SW 1271 (cell line): ENCODE measurements at places on chromosomes 7 and 10.

GRCh38 chr10:13161857-13162271 is 506 bp downstream of the MCM10 start:
- DNase-seq: no peak

DNA sequence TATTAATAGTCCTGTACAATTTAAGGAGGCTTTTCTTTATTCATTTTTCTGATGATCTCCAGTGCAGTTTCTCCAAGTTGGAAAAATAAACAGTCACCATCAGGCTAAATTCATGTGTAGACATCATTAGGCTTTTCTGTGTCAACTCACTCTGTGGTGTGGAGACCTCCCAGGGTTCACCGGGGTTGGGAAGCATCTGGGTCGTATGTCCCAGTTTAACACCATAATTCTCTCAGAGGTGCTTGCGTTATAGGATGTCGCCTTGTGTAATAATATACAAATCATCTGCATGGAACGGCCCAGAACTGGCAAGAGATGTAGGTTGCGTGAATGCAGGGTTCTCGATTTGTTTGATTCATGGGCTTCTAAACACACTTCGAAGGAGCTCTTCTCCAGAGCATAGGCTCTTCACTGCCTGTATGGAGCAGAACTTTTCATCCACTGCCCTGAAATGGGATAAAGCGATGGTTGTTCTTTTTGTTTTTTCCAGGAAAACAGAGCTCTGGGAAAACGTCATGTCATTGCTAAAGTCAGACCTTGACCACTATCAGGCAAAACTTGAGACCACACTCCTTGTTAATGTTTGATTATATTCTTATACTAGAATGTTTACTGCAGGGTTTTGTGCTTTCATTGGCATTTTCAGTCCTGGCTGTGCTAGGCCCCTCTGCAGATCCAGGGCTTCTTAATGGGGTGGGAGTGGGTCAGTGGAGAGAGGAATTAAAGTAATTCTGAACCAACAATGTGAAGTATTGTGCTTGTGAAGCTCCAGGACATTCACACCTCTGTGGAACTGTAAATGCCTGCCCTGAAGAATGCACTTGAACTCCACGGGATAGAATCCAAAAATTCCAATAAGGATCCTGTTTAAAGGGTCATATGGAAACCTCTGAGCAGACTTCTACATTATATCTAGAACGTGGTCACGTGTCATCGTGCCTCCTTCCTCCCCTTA is 172.8 kb downstream of the TRIL start:
- DNase-seq: no peak

DNA sequence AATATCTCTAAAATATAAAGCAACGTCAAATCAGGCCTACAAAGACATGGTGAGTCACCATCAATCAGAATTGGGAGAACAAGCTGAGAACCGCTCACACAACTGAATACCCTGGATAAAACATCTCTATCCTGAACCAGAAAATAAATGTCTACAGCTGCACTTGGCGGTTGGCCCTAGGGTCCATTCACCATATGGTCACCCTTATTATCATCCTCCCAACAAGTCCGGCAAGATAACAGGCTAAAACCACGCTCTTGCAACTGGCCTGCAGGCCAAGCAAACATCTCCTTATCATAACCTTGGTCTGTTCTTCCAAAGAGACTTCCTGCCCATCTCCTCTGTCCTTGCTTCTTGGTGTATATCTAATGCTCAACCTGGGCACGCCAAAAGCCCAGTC is 310.7 kb downstream of the CALN1 start:
- DNase-seq: no peak

DNA sequence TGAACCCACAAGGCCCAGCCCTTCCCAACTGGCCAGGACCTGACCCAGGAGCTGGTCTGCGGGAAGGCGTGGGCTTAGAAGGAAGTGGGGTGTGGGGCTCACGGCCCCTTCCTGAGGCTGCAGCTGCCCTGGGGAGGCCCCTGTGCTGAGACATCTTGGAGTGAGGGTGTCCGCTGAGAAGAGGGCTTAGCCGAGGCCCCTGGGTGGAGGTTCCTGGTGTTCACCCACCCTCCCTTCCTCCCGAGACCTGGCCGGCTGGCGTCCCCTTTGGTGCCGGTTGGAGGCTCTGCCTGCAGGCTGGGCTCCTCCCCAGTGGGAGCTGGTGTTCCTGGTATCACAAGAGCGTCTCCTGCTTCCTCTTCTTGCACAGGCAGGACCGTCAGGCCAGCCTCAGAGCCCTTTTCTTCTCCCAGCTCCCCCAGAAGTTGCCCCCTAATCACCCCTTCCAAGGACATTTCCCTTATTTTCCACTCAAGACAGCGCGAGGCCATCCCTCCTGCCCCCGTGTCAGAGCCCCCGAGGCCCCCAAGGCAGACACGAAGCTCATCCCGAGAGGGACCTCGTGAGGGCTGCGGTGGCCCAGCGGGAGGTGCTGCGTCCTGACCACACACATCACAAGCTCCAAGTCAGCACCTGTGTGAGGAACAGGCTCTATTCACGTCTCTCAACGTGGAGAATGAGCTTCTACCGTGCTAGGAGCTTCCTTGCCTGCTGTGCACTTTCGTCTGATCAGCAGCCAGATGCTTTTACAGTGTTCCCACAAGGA is 25.1 kb upstream of the FAM20C start:
- DNase-seq: no peak

- no peak for DNase-seq
These were observed 167.8 kb downstream of the KIF20B start for GRCh38 chr10:89869180-89869579.

GRCh38 chr10:125502276-125502675 is 180.7 kb downstream of the TEX36 start:
- no peak for DNase-seq

DNA sequence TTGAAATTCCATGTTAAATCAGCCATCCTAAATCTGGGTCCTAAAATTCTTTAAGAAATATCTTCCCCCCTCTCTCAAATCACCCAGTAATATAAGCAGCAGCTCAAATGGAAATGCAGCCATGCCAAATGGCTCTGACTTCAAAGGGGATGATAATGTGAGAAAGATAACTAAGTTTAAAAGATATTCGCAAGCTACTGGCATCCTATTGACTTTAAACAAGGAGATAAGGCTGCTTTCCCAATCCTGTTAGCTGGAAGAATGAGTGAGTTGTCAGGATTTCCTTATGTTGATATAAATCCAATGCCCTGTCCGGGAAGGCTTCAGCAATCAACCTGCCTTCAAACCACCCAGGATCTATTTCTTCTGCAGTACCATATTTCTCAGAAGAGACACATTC is 172.0 kb downstream of the FANK1 start:
- DNase-seq: no peak

- DNase-seq: no peak
These were observed 10.8 kb upstream of the LRRC4 start for GRCh38 chr7:128042012-128042411.

- DNase-seq: no peak
These were observed 102.6 kb upstream of the FEZF1 start for GRCh38 chr7:122407195-122407594.

GRCh38 chr7:87598234-87599009 is 2.3 kb downstream of the ABCB1 start:
- DNase-seq: no peak

DNA sequence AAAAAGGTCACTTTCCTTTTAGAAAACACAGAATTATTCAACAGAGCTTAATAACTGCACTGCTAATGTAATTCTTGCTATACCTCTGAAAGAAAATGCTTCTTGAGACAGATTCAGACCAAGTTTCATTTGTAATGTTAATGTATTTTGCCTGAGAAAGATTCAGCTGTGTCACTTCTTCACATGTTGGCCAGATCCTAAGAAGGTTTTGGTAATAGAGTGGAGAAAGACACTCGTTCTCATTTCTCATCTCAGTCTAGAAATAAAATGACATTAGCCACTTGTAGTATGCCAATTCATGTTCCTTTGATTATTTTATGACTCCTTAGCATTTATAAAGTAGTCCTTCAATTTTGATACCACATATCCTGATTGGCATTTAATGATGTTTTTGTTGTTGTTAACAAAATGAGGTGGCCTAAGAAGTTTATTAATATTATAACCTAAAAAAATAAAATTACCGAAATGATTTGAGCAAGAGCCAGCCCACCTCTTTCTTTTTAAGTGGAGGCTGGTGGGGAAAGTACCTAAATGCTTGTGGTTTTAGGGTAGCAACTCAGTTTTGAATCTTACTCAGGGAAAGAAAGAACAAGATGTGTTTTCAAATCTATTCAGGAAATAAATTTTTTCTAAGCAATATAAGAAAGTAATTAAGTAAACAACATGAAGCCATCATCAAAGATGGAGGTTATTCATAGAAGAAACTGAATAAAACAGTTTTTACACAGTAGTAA is 16.4 kb upstream of the ELAPOR2 start:
- no peak for DNase-seq

- DNase-seq: no peak
These were observed 564.1 kb downstream of the ATRNL1 start for GRCh38 chr10:115657161-115657860.

DNA sequence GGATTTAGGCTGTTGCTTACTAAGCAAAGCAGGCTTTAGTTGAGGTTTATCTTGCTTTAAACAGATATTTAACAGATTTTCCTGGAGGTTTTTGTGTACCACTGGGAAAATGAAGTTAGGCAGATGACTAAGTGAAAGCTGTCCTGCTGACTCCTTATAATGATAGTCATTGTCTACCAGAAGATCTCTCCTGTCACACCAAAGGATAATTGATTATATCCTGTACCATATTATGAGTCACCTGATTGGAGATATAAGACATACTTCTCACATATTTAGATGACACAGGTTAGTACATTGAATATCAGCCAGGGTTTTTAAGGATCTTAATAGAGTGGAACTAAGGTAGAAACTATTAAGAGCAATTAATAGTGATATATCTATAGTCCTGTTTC is 68.4 kb downstream of the PTEN start:
- no peak for DNase-seq

DNA sequence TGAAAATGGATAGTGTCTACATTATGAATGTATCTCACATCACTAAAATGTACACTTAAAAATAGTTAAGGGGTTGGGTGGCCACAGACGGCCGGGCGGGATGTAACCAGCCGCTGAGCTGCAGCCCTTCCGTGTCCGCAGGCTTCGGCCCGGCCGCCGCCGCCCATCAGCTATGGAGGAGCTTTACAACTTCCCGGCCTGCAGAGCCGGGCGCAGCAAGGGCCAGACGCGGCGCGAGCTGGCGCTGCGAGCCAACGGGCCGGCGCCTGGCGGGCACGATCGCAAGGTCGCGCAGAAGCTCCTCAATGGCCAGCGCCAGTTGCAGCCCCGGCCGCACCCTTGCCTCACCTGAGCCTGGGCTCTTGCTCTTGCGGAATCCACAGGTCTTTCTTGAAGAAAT is 69.1 kb downstream of the KMT2C start:
- no peak for DNase-seq

- peak; percentile 87 for DNase-seq
These were observed at the start of the genes ARMC10 and FBXL13 for GRCh38 chr7:103074519-103075336. TSS of gene ARMC10 (plus strand) at chr7:103075140. CDS start at chr7:103075273, 133 bp downstream. TSS of gene FBXL13 (minus strand) at chr7:103074796.

GRCh38 chr7:106050746-106051117 is 61.4 kb downstream of the SYPL1 start:
- no peak for DNase-seq

DNA sequence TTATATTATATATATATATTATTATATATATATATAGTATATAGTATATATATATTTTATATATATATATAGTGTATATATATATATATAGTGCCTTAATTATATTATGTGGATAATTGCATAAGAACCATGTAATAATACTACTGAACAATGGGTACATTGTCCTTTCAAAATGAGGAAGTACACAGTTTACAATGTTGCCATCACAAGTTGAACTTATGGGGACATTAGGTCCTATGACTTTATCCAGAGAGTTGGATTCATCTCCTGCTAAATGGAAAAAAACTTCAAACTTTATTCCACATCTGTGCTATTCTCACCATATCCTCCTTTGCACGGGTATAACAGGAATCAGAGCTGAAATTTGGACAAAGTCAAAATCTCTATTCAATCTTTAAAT is 105.0 kb upstream of the AGR3 start:
- DNase-seq: no peak

DNA sequence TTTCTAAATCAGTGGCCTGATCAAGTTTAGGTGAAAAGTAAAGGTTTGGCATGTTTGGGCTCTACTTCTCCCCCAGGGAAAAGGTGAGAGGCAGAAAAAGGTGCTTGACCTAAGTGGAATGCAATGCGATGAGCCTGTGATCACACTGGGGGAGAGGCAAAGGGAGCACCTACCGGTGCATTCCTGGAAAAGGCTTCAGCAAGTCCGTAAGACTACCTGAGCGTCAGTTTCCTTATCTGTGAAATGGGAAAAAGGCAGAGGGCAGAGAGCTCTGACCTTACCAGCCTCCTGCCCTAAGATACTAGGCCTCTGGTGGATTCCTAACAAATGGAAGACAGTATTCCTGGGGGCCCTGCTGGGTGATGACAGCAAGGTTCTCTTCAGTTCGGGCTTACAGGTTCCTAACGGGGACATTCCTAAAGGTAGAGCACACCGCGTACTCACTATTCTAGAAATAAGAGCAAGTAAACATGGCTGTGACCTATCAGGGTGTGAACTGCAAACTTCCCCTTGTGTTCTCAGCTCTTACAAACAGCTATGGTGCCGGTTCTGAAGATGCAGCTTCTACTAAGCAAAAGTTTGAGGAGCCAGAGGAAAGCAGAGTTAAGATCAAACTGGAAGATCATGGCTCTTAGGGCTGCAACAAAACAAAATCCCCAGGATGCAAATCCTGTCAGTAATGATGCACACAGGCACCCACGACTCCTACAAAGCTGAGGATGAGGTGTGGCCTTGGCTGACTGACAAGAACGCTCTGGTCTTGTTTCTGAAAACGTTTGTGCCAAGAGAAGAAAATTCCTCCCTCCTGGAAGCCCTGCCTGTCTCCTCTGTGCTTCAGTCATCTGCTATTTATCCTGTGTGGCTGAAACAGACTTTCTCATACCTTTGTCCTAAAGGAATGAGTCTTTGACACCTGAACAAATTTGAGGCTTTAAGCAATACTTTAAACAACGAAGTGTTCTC is 13.3 kb upstream of the ACSL5 start:
- no peak for DNase-seq

DNA sequence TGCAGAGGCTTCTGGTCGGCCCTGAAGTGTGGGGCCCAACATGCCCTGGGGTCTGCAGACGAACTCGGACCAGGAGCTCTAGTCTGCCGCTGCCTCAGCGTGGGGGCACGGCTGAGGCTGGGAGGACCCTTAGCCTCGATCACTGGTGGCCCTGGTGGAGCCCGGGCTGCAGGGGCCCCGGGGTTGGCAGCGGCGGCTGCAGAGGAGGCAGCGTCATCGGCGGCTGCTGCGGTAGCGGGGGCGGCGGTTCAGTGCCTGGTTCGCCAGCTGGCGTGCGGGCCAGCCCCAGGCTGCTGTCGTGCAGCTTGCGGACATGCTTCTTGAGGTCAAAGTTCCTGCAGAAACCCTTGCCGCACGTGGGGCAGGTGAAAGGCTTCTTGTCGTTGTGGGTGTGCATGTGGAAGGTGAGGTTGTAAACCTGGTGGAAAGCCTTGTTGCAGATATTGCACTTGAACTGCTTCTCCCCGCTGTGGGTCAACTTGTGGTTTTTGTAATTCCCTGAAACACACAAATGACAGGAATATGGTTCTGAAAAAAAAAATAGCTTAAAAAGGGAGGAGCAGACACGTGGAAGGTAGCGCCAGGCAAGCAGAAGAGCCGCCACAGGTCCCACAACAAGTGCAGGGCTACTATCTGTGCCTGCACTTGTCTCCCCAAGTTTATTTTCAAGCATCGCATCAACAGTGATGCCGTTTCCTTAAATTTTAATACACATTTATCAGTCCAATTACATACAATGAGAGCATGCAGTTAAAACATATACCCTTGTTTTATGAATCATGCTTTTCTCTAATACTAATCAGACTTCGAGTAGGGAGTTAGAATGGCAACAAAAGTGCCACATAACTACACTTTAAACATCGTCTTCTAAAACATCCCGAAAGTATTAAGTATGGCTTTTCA is 2.4 kb downstream of the FEZF1 start:
- no peak for DNase-seq

GRCh38 chr7:88132725-88133124 is 87.1 kb downstream of the SRI start:
- DNase-seq: no peak
